Natural killer cell treated with Interleukin-12 subunit alpha and Interleukin-12 subunit beta and Interleukin-15 and Interleukin-18, amount 100 ng/mL, for 72 hours (primary cell): ENCODE measurements at places on chromosomes 1 and 21. TPM values are rescaled to one million over a fixed set of nuclear protein-coding genes. Genes with fewer than 3 reads are reported as not detected.
A peak's percentile ranks its signal among the peaks of the same experiment; 100 is the strongest.

GRCh38 chr1:244187310-244187709, 136.2 kb downstream of the ZBTB18 start:
- no peak for DNase-seq
- H3K27me3 ChIP-seq, result peaks cover 15% of the 10 kb centered on the region
- no peak overlapping the region for H3K4me3 ChIP-seq
- H3K36me3 ChIP-seq, result no peaks in the 10 kb centered on the region
- no peaks in the 10 kb centered on the region for H3K4me1 ChIP-seq

OR6N2 gene
- not detected for total RNA-seq

DNA sequence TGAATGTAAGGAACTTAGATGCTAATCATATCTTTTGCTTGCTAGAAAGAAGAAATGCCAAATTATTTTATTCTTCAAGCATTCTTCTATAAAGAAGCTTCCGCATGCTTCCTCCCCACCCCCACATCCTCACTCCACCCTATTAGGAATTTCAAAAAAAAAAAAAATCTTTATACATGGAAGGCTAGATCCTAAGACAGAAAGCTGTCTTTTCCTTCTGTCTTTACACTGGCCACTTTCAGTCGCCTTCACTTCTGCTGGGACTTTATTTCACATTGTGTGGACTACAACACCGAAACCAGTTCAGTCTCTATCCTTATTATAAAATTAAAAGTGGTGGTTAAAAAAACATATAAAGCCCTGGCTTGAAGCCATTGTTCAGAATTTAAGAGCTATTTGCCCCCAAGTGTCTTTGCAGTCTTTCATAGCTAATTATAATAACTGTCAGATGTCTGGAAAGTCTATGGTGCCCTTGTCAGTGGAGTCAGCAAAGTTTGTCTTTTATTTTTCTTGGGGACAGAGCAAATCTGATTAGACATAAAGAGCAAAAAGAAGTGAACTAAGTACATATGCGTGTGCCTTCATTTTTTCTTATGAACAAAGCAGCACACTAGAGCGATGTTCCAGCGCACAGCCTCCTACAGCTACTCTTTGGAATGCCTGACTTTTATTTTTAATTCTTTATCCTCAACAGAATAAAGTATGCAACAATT, 297.7 kb downstream of the PTPRC start:
- H3K36me3 ChIP-seq, result peaks cover 12% of the 10 kb centered on the region
- H3K4me3 ChIP-seq, result no peak overlapping the region
- H3K27ac ChIP-seq, result no peak overlapping the region
- peaks cover 15% of the 10 kb centered on the region for H3K4me1 ChIP-seq
- DNase-seq, result no peak

MMEL1 gene
- total RNA-seq, result not detected

DNA sequence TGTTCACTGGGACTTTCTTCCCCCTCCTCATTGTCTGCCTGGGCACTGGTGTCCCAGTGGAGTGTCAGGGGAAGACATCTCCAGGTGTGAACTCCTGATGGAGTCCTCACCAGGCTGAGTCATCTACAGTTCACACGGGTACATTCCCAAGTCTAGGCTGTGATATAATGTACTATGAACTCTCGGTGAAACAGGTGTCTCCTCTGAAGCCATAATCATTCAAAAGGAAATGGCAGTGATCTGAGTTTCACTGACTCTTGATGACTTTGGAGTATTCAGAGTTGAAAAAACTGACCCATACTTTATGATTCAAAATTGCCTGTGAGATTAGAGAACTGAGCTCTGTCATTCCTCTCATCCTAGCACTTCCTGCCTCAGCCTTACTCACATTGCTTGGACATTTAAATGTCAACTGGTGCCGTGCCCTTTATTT, 9.1 kb downstream of the LAMC2 start:
- no peak for DNase-seq
- H3K4me3 ChIP-seq, result peak overlapping the region; percentile 40

DNA sequence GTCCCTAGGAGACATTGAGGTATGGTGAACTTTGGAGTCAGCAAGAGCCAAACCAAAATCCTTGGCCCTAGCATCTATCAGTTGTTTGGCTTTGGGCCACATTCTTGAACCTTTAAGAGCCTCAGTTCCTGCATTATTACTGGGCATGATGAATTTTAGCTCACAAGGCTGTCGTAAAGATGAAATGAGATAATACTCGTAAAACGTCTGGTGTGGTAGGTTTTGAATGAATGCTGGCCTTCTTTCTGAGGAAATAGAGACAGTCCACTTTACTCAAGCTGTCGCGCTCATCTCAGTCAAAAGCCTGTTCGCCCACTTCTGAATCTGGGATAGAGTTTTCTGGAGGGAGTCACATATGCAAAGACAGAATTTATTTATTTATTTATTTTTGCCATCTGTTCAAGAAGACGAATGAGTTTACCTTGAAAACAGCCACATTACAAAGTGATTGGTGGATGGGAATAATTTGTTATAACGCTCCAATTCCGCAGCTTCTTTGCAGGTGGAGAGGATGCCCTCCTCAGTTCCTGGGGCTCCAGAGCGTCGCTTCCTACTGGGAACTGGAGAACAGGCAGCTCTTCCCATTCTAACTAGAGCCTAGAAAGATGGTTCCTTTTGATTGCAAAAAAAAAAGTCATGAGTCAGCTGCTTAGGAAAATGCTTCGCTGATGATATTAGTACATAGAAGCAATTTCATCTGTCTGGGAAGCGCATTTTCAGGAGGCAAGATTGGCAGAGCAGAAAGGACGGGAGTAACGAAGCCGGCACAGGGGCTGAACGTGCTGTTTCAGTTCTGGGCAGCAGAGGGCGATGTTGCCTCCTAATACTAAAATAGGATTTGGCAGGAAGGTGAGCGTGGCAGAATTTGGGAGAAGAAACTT, 49.9 kb upstream of the CYP2J2 start:
- H3K36me3 ChIP-seq, result no peaks in the 10 kb centered on the region
- peaks cover 24% of the 10 kb centered on the region for H3K27me3 ChIP-seq
- no peak for DNase-seq
- H3K4me3 ChIP-seq, result no peak overlapping the region
- H3K4me1 ChIP-seq, result no peaks in the 10 kb centered on the region
- H3K27ac ChIP-seq, result no peak overlapping the region

DNA sequence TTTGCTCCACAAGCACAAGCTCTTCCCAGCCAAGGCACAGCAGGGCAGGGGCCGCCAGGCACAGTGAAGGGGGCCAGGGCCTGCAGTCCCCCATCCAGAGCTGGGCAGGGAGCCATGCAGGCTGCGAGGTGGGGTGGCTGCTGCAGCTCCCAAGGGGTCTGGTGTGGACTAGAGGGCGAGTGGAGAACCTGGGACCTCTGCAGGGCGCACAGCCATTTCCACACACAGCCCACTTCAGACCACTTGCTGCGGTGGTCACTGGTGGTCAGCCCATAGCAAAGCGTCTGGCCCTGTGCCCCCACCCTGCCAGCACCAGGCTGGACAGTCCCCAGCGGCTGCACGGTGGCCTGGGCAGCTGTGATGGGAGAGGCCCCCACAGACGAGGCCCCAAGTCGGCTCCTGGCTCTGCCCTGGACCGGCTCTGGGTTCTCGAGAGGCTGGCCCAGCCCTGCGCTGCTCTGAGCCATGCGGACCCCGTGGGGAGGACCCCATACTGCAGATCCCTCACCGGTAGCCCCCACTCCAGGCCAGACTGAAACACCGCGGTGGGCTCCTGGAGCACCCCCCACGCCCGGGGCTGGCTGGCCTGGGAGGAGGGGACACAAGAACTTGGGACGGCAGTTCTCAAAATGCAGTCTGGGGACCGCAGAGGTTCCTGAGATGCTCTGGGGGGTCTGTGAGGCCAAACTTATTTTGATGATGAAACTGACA, 47.1 kb upstream of the COL6A2 start:
- no peaks in the 10 kb centered on the region for H3K27me3 ChIP-seq
- H3K36me3 ChIP-seq, result no peaks in the 10 kb centered on the region
- H3K27ac ChIP-seq, result no peak overlapping the region
- H3K4me3 ChIP-seq, result no peak overlapping the region

DNA sequence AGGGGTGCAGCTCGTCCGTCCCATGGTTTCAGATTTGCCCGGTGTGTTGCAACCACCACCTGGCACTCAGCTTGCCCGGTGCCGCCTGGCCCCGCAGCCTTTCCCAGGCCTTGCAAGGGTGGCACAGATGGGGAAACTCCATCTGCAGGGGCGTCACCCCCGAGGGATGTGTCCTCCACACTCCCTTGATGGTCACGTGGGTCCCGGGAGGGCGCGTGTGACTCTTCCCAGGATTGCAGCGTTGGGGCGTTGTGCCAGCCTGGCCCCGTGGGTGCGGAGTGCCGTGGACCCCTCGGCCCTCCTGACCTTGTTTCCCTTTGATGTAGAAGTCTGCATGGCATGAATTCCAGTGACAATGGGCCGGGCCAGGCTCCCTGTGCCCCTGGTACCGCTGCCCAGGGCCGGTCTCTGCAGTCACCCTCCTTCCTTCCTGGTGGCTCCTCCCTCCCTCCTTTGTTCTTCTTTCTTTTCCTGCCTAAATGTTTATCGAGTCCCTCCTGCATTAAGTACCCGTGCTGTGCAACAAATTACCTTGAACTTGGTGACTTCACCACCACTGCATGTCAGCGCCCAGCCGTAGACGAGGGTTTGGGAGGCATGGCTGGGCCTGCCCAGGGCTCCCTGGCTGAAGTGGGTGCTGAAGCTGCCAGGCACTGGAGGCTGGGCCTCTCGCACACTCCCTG, 22.9 kb downstream of the RRP1 start:
- no peak for DNase-seq
- no peaks in the 10 kb centered on the region for H3K36me3 ChIP-seq
- no peak overlapping the region for H3K4me3 ChIP-seq
- H3K27ac ChIP-seq, result no peak overlapping the region

DNA sequence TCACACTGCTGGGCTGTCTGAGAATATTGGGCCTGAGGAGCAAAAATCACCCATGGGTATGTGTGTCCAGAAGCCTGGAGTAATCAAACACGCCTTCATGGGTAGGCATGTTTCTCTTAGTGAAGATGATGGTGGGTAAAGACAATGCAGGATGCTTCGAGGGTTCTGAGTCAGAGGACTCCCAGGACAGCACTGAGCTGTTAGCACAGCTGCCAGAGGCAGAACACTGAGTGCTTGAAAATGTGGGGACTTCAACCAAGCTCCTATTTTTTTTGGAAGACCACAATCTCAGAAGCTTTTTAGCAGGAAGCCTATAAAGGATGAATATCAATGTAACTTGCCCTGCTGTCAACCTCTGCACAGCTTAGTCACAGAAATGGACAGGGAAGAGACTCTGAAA, 7.9 kb upstream of the NT5C1A start:
- H3K4me1 ChIP-seq, result peaks cover 3% of the 10 kb centered on the region
- no peak overlapping the region for H3K4me3 ChIP-seq
- H3K36me3 ChIP-seq, result no peaks in the 10 kb centered on the region
- DNase-seq, result no peak
- peaks cover 20% of the 10 kb centered on the region for H3K27me3 ChIP-seq

- peaks cover 15% of the 10 kb centered on the region for H3K4me1 ChIP-seq
- no peaks in the 10 kb centered on the region for H3K36me3 ChIP-seq
- no peak overlapping the region for H3K4me3 ChIP-seq
Measured at GRCh38 chr1:64980745-64981600, 14.6 kb upstream of the JAK1 start.

GRCh38 chr1:167086033-167086432, 4.1 kb downstream of the GPA33 start:
- DNase-seq, result no peak
- no peaks in the 10 kb centered on the region for H3K27me3 ChIP-seq
- no peaks in the 10 kb centered on the region for H3K36me3 ChIP-seq
- no peak overlapping the region for H3K27ac ChIP-seq
- no peak overlapping the region for H3K4me3 ChIP-seq
- H3K4me1 ChIP-seq, result peaks cover 27% of the 10 kb centered on the region

DNA sequence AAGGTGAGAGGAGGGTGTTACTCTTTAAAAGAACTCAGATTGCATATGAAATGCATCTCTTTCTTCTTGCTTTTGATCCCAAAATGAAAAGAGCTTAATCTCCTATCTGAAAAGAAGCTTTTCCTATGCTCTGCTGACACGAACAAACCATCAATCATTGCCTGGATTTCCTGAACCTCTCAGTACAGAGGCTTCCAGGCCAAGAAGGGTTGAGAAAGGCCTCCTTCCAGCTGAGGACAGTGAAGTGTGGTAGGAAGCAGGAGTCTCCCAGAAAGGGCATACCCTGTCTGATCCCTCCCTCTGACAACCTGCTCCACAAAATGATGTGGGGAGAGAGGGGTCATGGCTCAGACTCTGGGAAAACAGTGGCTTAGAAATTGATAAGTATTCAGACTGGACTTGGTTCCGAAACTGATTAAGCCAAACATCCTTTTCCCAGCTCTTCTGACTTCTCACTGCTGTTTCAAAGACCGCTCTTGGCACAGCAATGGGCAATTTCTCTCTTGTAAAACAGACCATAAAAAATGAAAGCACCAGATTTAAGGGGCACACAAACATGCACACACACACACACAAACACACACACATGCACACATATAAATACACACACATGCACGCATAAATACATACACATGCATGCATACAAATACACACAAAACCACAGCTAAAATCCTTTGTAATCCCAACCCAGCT, 310.3 kb downstream of the SIPA1L2 start:
- no peaks in the 10 kb centered on the region for H3K4me1 ChIP-seq
- DNase-seq, result no peak
- no peaks in the 10 kb centered on the region for H3K36me3 ChIP-seq
- no peak overlapping the region for H3K4me3 ChIP-seq
- H3K27me3 ChIP-seq, result peaks cover 7% of the 10 kb centered on the region
- H3K27ac ChIP-seq, result no peak overlapping the region

LRRC38 gene
- not detected for total RNA-seq

FMO4 gene
- total RNA-seq, result 3.8 TPM

GRCh38 chr1:55043011-55043410, 3.7 kb downstream of the PCSK9 start:
- H3K27ac ChIP-seq, result no peak overlapping the region
- H3K4me1 ChIP-seq, result no peaks in the 10 kb centered on the region
- no peaks in the 10 kb centered on the region for H3K36me3 ChIP-seq
- no peak overlapping the region for H3K4me3 ChIP-seq
- DNase-seq, result no peak
- H3K27me3 ChIP-seq, result peaks cover 31% of the 10 kb centered on the region

DNA sequence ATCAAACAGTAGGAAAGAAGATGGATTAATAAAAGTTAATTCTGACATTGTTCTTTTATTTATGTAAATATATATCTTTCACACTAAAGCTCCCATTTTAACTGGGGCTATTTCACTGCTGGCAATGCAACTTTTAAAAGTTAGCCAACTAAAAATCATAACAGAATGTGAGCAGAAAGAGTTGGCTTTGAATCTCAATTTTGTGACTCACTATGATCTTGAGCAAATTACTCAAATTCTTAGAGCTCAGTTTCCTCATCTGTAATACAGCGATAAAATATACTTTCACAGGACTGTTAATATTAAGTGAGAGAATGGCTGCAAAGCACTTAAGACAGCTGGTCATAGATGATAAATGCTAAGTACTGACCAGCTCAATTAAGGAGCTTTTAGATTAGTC, 10.8 kb downstream of the EFCAB14 start:
- H3K36me3 ChIP-seq, result peaks cover 33% of the 10 kb centered on the region
- no peak for DNase-seq
- H3K4me1 ChIP-seq, result peaks cover 19% of the 10 kb centered on the region
- H3K4me3 ChIP-seq, result no peak overlapping the region
- peak overlapping the region; percentile 68 for H3K27ac ChIP-seq
- no peaks in the 10 kb centered on the region for H3K27me3 ChIP-seq

- no peak overlapping the region for H3K27ac ChIP-seq
- H3K4me1 ChIP-seq, result no peaks in the 10 kb centered on the region
- H3K4me3 ChIP-seq, result no peak overlapping the region
- DNase-seq, result no peak
- H3K27me3 ChIP-seq, result no peaks in the 10 kb centered on the region
Measured at GRCh38 chr1:20885121-20885520, 98.0 kb upstream of the HP1BP3 start.
